ENCODE measurements at places on chromosomes 3 and 15.

- peak; percentile 87 for DNase-seq
These were observed 329.3 kb downstream of the TBL1XR1 start for GRCh38 chr3:176867681-176868663.

- peak; percentile 87 for DNase-seq
These were observed 2.0 kb upstream of the SOX2 start for GRCh38 chr3:181709537-181710279.

GRCh38 chr3:148004331-148004730 lies 595.2 kb downstream of the ZIC1 start:
- no peak for DNase-seq

GRCh38 chr15:42447599-42447998 lies 43.3 kb downstream of the ZNF106 start:
- no peak for DNase-seq

- no peak for DNase-seq
These were observed 43.4 kb upstream of the FAH start for GRCh38 chr15:80109388-80109787.

DNA sequence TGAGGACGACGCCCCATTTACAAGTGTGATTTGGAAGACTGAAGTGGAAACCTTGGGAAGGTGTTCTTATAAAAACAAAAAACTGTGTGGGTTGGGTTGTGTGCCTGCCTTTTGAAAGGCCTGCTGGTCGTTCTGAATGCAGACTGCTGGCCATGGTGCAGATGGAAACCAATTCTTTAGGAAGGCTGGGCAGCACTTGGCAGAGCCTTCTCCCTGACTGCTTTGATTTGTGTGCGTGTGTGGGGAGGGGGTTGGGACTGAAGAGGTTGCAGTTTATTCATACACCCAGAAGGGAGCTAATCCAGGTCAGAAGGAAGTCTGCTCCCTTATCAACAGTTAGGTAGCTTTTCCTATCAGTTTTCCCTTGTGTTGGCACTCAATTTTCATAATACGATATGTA lies 288.7 kb downstream of the SOX2 start:
- no peak for DNase-seq

DNA sequence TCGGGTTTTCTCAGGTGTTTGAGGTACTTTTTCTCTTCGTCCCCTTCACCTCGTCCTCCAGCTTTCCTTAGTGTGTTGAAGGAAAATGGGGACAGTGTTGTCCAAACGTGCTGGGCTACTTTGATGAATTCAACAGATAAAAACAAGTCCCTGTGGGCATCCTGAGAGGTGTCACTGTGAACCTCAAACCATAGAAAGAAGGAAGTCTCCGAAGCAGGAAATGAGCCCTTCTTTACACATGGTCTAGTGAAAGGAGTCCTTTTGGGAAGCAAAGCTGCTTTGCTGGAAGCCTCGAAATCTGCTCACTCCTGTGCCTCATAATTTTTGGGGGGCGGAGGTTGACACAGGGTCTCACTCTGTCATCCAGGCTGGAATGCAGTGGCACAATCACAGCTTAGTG lies 10.6 kb downstream of the IL17RB start:
- DNase-seq, result no peak

GRCh38 chr15:87917480-87917879 lies 339.1 kb downstream of the NTRK3 start:
- no peak for DNase-seq

- DNase-seq, result no peak
These were observed 19.2 kb downstream of the SUCLG2 start for GRCh38 chr3:67635257-67635656.

DNA sequence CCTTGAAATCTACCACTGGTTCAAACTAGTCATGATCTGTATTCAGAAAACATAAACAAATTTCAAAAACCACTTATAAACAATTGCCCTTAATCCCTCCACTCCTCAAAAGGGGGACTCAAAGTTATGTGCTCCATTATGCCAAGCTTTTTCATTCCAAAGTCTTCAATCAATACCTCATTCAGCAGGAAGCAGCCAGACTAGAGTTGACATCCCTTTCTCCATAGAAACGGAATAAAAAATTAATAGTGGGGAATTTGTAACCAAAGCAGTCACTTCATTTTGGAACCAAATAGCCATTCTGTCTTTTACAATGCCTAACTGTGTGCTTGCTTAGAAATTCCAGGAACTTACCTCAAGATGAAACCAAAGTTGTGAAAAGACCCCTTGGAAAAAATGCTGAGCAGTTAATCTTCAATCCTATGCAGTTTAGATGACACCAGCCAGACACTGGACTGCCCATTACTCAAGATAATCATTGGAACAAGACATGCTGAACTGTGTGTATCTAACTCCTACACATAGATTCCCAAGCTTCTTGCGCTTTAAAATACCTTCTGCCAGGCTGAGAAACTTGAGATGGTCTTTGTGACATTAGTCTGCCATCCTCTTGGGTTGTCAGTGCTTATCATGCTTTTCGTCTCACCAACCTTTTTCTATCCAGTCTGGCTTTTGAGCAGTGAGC lies 406.2 kb downstream of the PLOD2 start:
- DNase-seq, result no peak

GRCh38 chr3:76942101-76942500 lies 97.8 kb upstream of the ROBO2 start:
- DNase-seq, result no peak

GRCh38 chr3:182697345-182697919 lies 95.9 kb upstream of the ATP11B start:
- DNase-seq, result peak; percentile 56

- DNase-seq, result no peak
These were observed 136.5 kb upstream of the TSC22D2 start for GRCh38 chr3:150271591-150271960.

- no peak for DNase-seq
These were observed 32.1 kb downstream of the KIF9 start for GRCh38 chr3:47250309-47251060.

DNA sequence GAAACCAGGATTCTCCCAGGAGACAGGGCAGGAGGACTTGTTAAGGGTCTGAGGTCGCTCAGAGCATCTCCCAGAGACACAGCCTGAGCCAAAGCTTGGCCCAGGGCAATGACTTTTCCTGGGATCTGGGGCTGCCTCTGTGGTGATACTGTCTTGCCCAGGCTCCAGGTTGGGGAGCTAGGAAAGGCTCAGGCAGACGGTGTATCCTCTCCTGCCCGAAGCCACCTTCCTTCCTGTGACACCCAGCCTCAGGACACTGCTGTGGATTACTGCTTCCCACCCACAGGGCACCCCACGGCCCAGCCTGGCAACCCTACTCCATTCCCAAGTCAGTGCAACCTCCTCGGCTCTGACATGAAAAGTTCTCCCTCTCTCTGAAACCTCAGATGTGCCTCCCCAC lies 31.9 kb downstream of the SCN5A start:
- DNase-seq, result no peak

DNA sequence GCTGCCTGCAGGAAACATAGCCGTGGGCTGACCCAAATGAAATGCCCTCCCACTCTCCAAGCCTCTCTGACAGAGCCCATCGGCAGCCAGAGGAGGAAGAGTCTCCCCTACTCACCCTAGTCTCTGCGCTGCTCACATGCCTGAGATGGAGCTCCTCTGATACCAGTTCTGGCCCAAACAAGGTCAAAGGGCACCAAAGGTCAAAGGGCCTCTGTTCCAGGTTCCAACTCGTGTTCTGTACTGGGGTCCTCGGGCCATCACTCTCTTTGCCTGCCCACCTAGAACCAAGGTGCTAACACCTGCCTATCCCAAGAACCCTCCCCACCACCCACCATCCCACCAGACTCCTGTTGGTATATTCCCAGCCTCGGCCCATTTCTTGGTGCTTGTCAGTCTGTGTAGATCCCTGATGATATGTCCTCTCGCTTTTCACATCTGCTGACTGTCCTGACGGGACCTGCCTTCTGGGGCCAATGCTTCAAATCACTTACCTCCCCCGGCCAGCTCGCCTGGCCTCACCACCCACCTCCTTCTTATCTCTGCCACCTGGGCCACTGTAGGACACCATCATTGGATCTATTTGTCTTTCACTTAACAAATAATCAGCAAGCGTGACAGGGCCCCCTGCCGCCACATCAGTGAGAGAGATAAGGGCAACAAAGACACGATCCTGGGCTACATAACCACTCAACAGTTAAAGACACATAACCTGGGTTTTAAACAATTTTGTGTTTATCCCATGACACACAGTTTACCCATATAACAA lies 90.4 kb downstream of the SRGAP3 start:
- peak; percentile 73 for DNase-seq

DNA sequence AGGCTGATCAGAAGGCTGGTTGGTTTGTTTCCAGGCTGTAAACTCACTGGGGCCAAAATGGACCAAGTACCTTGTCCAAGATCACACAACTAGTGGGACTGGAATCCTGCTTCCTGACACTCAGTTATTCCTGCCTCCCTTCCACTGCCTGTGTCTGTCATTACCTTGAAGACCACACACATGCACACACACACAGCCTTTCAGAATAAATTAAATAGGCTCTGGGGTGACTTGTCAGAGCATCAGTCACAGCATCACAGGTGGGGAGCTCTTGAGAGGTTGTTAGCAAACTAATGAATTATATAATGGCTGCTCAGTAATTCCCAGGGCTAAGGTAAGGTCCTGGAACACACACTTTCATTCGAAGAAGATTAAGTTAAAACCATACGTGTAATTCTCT lies 231.8 kb downstream of the UACA start:
- no peak for DNase-seq

GRCh38 chr15:93359425-93360131 lies 270.6 kb upstream of the RGMA start:
- no peak for DNase-seq

GRCh38 chr3:188276375-188276774 lies 122.4 kb downstream of the LPP start:
- DNase-seq, result no peak

DNA sequence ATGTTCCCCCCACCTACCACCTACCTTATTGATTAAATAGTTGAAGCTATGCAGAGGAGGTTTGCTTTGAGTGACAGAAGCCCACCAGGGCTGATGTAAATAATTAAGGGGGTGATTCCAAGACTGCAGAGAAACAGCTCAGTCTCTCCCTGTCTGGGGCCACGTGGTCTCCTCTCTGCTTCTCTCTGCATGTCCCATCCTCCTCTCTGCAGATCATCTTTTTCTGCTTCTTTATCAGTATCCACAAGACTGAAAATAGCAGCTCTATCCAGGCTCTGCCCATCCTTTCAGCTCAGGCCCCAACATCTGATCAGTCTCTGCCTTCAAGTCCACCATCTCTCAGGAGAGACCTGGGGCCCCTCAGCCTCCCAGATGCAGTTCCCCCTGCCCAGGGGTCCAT lies 110.8 kb downstream of the ANP32A start:
- DNase-seq, result no peak
